Stimulated activated CD8-positive, alpha-beta memory T cell treated with anti-CD3 and anti-CD28 coated beads, Interleukin-15, amount 100 ng/mL, for 1 hour (primary cell): ENCODE measurements at places on chromosomes 11 and 22.

- no peak for DNase-seq
These were observed 69.6 kb upstream of the TEAD1 start for GRCh38 chr11:12604557-12605153.

DNA sequence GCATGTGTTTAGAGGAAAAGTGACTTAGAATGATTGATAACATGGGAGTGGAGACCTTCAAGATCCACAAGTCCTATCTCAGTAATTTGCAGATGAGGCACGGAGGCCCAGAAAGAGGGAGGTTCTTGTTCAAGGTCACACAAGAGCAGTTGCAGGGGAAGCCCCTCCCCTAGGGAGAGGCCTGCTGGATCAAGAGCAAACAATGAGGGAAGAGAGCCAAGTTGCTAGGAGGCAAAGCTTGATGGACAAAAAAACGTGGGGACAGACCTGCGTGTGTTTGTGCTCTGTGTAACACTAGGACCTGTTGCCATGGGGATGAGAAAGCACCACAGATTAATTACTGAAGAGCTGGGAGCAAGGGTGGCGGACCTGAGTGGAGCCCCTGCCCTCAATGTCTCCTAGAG lies 6.4 kb upstream of the MFRP start:
- DNase-seq, result no peak

GRCh38 chr11:36306888-36307287 lies 10.8 kb downstream of the PRR5L start:
- DNase-seq, result no peak

DNA sequence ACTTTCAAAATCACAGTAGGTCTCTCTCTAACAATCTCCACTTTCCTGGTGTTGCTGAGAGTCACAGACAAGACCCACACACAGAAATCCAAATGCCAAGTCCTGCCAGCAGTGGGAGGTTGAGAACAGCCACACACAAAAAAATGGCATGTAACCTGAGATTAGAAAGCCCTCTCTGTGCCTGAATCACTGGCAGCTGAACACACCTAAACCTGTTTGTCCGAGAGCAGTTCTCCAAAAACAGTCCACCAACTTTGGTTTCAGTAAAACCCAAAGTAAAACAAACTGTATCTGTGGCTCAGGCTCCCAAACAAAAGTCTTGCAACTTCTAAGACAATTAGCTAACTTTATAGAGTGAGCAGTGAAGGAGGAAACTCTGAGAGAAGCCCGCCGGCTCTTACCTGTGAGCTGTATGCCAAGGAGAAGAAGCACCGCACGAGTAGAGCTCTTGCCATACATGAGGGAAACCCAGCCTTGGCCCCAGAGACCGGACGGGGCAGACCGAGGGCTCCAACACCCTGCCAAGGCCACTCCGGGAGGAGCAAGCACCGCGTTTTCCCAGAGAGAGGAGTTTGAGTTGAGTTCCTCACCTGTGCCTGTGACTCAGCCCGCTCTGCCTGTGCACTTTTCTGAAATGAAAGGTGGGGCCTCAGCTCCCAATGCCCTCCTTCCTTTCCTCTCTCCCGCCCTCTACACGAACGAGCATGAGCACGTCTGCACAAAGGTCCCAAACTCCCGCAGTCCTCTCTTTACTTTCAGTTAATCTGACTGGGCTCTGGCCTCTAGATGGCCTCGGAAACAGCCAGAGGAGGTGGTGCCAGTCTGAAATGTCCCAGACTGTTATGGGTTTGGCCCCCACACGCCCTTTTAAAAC lies at the start of gene MPZL2:
Gene MPZL2, minus strand, starts transcription at position 603 of the 874 bp plus-strand sequence. Its CDS starts 144 bp downstream, at position 459.
- no peak for DNase-seq

- DNase-seq, result no peak
These were observed at the start of gene KCNJ5 for GRCh38 chr11:128890543-128891368. Gene KCNJ5, plus strand, starts transcription at chr11:128891356. Its CDS starts 19,918 bp downstream, at chr11:128911274.

GRCh38 chr22:25621986-25622385 lies 57.5 kb downstream of the GRK3 start:
- DNase-seq, result no peak

- DNase-seq, result no peak
These were observed 58.4 kb upstream of the NUP50 start for GRCh38 chr22:45105281-45105702.

DNA sequence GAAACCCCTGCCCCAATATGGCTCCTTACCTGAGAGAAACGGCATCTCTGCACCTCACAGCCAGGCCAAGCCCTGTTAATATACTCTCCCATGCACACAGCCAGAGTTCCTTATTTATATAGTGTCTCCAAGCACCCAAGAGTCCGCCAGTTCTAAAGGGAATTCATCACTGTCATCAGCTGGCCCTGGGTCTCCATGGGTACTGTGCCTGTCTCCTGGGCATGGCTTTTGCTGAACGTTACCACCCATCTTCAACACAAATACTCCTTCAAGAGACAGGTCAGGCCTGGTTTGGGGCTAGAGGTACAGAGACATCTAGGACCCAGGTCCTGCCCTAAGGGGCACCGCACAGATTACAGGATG lies 1.6 kb upstream of the ATG16L2 start:
- DNase-seq, result no peak

DNA sequence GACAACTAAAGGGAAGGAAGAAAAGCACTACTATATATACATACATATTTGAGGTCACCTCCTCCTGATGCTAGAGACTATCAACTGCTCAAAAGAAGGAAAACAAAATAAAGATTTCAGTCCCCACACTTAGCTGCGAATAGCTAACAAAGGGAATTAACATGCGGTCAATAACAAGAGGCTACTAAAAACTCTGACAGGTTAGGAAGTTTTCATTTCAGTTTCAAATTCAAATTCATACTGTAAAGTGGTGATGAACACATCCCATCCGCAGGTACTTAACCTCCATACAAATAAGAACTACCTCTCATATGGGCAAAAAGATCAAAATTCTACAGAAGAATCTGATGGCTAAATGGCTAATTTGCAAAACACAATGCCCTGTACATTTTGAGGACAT lies 2.6 kb downstream of the NAP1L4 start:
- no peak for DNase-seq

DNA sequence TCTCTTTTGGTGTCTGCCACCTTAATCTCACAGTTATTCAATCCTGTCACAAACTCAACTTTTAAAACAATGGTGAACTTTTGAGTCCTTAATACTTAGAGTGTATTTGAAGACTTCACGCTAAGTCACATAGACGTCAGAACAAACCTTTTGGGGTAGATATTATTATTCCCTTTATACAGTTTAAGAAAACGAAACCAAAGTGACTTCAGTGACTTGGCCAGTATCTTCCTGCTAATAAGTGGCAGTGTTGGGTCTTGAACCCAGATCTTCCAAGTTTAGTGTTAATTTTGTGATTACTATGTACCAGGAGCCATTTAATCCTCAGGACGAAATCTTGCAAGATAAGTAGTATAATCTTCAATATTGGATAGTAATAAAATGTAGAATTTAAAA lies 691 bp downstream of the CEP295 start:
- DNase-seq, result no peak

- no peak for DNase-seq
These were observed 82.8 kb downstream of the DGCR2 start for GRCh38 chr22:19039448-19039780.

GRCh38 chr22:35384527-35384926 lies 3.6 kb downstream of the HMOX1 start:
- DNase-seq, result no peak

DNA sequence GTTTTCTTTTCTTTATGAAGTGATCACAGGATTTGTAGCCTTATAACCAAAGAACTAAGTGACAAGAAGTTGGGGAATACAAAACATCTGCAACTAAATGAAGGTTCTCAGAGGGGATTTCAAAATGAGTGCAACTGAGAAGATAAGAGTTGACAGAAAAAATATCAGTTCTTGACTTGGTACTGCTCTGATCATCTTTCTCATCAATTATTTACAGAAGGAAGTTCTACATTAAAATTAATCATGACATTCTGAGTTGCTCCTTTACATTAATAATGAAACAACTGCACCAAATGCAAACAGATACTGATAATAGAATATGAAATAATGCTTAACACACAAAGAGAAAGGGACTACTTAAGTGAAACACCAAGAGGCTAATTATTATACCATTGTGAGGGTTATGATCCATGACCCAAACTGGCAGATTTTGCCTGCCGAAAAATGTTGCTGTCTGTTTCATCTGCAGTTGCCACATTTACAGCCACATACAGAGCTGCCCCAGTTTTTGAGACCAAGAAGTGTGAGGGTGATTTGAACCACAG lies 561.9 kb upstream of the ANO5 start:
- no peak for DNase-seq

GRCh38 chr11:134346101-134346975 lies 14.6 kb downstream of the GLB1L2 start:
- DNase-seq, result no peak

- DNase-seq, result peak; percentile 30
These were observed 14.8 kb downstream of the EXT2 start for GRCh38 chr11:44110231-44110679.

- no peak for DNase-seq
These were observed 49.7 kb downstream of the GRIK4 start for GRCh38 chr11:120561286-120561685.

DNA sequence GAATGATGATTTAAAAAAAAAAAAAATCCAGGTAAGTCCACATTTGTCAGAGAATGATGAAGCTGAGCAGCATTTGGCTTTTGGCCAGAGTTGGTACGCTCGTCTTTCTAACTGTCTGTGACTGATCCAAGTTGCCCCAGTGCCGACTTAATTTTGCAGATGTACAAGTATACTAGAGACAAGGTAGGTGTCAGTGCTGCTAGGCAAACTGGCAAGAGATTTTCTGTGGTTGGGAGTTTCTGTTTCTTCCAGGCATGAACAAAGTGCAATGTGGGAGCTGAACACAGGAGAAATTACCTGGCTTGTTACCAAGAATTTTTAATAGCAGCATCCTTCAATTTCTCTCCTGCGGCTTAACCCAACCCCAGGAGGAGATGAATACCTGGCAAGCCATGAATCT lies 307.7 kb downstream of the BUD13 start:
- DNase-seq, result no peak

DNA sequence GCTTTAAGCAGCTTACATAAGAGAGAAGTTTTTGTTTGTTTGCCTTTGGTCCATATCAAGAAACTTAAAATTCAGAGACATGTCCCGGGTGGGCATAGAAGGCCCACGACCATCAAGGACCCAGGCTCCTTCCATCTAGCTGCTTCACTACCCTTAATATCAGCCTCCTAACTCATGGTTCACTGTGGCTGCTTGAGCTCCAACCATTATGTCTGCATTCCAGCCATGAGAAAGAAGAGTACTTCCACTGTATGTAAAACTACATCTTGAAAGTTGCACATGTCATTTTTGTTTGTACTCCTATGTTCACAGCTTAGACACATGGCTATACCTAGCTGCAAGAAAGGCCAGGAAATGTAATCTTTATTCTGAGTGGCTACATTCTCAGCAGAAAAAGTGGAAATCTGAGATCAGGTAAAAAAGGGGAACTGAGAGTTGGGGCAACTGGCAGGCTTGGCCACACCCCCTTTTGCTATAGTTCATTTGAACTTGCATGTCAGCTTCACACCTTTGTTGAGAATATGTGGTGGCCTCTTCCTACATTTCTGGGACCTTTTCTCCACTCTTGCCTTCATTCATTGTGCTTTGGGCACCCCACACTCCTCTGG lies 81.3 kb upstream of the TP53I11 start:
- DNase-seq, result no peak

DNA sequence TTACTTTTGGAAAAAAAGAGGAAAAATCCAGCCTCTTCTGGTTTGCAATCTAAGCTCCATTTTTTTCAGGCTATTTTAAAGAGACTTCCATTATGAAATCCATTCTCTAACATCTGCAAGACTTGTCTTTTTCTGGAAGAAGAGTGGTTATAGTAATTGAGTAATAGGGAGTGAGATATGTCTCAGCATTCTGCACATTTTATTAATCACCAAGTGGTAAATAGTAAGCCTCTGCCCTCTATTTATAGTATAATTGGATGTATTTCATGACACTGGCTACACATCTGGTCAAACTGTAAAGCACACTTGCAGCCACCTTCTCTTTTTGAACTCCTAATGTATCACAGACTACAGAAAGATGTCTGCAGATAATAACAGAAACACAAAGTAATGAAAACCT lies 391.1 kb downstream of the ETS1 start:
- no peak for DNase-seq

- DNase-seq, result no peak
These were observed 43.9 kb upstream of the BID start for GRCh38 chr22:17818180-17818579.

DNA sequence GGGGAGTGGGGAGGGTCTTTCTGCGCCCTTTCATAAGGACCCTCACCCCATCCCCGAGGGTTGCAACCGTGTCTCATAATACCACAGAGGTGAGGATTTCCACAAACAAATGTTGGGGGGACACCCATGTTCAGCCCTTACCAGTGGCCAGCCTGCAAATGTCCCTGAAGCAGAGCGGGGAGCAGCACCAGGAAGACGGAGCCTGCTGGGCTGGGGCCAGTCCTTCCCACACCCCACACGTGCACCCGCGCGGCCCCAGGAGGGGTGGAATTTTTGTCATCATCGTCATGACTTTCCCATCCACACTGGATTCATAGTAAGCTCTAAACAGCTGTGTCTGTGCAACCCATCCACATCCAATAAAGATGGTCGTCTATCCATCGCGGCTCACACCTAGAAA lies 409.8 kb downstream of the BRD1 start:
- DNase-seq, result no peak

DNA sequence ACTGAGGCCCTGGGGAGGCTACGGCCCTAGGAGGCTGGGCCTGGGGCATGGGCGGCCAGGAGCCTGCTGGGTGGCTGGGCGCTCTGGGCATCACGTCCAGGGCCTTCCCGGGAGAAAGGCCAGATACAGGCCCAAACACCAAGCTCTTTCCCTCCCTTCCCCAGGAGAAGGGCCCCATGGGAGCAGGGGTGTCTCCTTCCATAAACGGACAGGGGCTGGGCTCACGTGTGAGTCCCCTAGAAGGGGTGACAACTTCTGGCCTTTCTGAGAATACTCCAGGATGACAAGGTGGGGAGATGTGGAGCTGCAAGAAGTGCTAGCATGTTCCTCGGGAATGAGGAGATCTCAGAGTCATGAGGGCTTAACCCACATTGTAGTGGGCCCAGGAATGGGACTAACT lies 19.5 kb upstream of the SYT8 start:
- DNase-seq, result no peak

DNA sequence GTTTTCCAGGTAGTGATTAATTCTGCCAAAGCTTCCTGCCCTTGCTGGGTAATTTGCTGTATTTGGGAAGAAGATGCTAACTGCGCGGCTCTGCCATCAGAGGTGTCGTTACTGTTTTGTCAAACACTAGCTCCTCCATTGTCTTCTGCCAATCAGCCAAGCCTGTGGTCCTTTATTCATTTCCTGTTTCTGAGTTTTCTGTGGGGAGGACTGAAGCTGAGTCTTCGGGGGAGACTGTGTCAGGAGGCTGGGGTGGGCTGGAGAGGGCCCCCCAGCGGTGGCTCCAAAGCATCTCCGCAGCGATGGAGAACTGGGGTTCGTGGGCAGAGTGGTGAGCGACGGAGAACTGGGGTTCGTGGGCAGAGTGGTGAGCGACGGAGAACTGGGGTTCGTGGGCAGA lies 322.9 kb upstream of the B3GAT1 start:
- no peak for DNase-seq

- no peak for DNase-seq
These were observed 5.5 kb upstream of the APOL3 start for GRCh38 chr22:36166086-36166485.
